Left cardiac atrium (tissue), 4 donors: ENCODE measurements at places on chromosomes 7 and 10. TPM values are rescaled to one million over a fixed set of nuclear protein-coding genes. Genes with fewer than 3 reads are reported as not detected.

DNA sequence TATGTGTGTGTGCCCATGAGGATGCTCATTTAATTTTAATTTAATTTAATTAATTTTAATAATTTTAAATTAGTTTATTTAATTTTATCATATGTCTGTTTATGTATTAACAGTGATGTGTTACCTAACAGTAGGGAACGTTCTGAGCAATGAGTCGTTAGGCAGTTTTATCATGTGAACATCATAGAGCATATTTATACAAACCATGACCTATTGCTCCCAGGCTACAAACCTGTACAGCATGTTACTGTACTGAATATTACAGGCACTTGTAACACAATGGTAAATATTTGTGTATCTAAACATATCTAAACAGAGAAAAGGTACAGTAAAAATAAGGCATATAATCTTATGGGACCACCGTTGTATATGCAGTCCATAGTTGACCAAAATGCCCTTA is 13.7 kb upstream of the CFAP69 start:
- no peak for DNase-seq

DNA sequence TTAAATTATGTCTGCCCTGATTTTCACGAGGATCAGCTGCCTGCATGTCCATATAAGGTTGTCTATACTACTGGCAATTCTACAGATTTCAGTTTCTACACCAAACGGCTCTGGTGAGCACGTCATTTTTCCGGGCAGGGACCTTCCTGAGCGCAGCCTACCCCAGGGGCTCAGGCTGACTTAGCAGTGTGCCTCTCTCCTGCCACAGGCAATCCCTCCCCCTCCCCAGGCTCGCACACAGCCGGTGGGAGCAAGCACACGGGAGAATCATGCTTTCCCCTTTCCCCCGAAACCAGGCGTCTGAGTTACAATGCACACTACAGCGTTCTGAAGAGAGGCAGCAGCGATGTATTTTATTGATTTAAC is 1.7 kb downstream of the KLF6 start:
- peak; percentile 68 for DNase-seq

The TFR2 gene
- 0.29 TPM for total RNA-seq

GRCh38 chr7:16431646-16432424 is 10.5 kb upstream of the CRPPA start:
- no peak for DNase-seq

DNA sequence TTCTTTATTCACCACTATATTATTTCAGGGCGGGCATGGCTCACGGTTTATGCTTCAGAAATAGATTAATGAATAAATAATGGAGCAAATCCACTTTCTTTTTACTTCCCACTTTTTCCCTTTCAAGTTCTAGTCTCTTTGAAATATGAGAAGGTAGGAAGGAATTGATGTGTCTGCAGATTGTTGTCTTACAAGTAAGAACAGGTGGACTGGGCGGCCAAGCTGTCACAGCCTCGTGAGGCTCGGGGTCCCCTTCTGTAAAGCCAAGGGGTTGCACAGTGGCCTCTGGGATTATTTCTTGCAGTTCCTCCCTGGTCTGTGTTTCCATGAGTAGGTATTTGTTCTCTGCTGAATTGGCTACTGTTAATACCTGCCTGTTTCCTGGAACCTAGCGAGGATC is 11.2 kb downstream of the VWA2 start:
- no peak for DNase-seq

DNA sequence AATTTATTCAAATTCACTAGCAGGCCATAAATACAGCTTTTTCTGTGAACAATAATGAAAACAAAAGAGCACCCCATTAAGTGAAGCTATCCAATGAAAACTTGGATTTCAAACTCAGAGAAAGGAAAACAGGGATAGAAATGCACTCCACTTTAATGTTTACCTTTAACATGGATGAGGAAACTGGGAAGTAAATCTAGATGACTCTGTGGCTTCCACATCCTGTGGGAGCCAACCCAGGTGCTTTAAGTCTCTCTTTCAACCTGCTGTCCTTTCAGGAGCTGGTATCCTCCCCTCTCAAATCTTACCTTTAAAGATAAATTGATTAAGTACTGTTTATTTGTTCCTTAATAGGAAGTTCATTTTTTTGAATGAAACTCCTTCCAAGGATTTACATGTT is 21.5 kb upstream of the SGMS1 start:
- no peak for DNase-seq

DNA sequence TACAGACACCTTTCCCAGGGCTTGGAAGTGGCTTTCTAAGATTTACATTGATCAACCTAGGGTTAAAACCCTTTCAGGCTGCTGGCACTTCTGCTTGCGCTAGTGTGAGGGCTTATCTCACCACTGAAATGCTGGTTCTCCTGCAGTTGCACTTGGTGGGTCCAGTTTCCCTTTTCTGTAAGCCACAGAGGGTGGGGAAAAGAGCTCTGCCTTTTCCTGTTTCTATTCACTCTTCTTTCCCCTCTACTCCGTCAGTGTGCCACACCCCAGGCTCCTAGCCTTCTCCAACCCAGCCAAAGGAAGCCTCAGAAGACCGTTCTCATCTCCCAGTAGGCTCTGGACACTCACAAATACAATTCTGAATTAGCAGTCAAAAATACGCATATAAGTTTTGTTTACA is 19.0 kb upstream of the CAPZA2 start:
- DNase-seq = no peak

DNA sequence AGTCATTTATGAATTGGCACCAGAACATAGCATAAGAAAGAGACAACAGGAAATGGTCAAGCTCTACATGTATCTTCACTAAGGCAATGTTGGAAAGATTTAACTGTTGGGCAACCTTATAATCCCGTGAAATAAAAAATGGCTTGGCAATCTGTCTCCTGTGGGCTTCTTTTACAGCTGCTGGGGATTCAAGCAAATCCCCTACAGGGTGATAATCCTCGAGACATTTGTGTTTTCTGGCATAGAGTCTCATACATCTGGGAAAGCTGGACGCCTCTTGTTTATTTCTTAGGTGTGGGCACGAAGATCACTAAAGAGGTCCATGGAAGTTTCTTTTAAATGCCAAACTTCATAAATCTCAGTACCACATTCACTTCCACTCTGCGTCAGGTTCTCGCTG is 82.2 kb upstream of the GPR141 start:
- no peak for DNase-seq

DNA sequence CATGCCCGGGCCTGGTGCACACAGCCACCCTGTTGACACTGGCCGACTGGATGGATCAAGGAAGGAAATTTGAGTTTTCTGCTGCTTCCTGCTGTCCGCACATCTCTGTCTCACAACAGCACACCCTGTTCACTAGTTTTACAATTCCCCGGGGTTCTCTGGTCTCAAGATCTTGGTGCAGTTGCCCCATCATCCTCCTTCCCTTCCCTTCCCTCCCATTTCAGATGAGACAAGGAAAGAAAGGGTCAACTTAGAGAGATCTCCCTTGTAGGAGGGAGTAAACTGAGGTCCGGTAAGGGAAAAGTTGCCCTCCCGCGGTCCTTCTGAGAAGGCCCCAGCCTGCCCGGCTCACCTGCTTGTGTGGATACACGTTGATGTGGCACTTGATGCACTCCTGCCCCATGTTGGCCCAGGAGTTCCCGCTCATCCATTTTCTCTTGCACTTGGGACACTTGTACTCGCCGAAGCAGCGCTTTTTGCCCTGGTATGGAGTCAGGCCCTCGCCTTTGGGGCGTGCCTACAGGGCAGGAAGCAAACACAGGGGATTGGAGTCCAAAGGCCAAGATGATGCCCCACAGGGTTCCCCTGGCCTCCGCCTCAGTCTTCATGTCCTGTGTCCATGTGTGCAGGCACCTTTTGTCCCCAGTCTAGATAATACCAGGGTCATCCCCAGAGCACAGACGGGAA is 46.8 kb downstream of the PPIF start:
- peak; percentile 10 for DNase-seq

GRCh38 chr10:59553162-59553900 is 156.3 kb downstream of the SLC16A9 start:
- DNase-seq = no peak

The ADAM22 gene
- total RNA-seq = 3.1 TPM

GRCh38 chr7:106545275-106545674 is 115.7 kb downstream of the CCDC71L start:
- DNase-seq = no peak

The EN2 gene
- 0.15 TPM for total RNA-seq

GRCh38 chr10:78318305-78318704 is 284.6 kb downstream of the RPS24 start:
- DNase-seq = no peak

The VSTM4 gene
- total RNA-seq = 17.2 TPM

- no peak for DNase-seq
Observed at GRCh38 chr10:125095776-125096175, 64.6 kb downstream of the CTBP2 start.

DNA sequence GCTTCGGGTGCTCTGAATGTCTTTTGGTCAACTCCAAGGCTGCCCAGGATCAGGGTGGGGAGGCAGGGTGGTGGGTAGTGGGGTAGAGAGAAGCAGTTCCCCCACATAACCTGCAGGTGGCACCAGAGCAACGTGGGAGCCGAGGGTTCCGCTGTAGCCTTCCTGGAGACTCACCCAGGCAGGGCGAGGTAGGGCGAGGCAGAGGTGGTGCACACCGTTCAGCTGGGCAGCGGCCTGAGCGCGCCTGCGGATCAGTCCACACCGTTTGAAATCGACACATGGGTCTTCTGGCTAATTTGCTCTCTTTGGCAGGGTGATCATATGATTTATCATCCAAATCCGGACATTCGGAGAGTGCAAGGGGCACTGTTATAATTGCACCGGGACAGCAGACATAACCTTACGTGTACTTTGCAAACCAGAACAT is 41.4 kb upstream of the MAP3K8 start:
- DNase-seq = peak; percentile 77

The C10orf71 gene
- 54.1 TPM for total RNA-seq

The ECHDC3 gene
- total RNA-seq = 55.7 TPM

The MYPN gene
- total RNA-seq = 62.2 TPM
